IPS DF 19.7 (cell line): ENCODE measurements at places on chromosomes 2 and 18.
A peak's percentile ranks its signal among the peaks of the same experiment; 100 is the strongest.

DNA sequence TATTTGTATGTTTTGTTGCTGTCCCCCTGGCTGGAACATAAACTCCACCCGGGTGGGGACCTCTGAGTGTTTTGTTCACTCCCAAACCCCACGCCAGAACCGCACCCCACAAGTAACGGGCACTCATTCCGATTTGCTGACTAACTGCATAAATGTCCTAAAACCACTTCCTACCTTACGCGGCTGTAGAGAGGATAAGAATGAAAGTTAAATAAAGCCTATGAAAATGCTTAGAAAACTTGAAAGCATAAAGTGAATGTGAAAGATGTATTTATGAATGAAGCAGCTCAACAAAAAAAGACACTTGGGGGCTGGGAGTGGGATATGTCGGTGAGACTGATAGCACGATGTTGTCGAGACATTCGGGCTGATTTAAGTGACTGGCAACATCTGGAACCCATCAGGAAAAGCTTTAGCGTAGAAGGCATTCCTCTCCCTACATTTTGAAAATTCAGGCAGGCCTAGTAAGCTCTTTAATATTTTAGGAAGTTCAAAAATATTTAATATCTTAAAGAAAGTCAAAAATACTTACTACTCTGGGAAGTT, 206.7 kb downstream of the SH3RF3 start:
- no peak for DNase-seq

GRCh38 chr18:3230401-3231334, 10.9 kb upstream of the MYOM1 start:
- DNase-seq: peak; percentile 63

GRCh38 chr18:5414546-5414945, 119.0 kb upstream of the ZBTB14 start:
- DNase-seq: peak; percentile 7

DNA sequence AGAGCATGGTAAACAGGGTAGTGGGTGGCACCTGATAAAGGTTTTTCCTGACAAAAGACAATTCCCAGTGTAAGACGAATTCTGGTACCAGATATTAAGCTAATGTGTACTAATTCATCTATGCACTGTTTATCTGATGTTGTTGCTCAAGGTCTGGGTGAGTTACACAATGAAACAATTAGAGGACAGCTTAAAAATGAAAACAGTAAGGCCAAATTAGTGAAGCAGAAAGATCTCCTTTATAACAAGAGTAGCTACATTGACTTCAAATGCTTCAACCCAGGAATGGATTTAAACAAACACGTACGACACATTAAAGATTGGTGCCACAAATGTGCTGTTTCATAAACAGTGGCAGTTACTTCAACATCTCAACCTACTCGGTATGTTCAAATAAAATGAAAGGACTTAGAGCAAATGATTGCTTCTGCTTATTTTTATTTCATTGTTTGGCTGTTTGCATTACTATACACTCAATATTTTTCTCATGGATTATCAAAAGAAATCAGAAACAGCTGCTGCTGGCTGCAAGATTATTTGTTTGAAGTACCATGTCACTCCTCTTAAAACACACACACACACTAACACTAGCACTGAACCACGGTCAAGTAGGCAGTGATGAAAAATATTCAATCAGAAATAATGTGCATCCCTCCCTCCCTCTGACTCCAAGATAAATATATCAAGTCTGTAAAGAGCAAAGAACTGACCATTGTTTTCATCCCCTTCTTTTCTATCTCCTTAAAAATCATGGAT, 94.4 kb upstream of the RND3 start:
- DNase-seq: no peak

GRCh38 chr2:85551698-85552678, 9.3 kb downstream of the GGCX start:
- DNase-seq: no peak

- no peak for DNase-seq
Measured at GRCh38 chr2:9720352-9721093, 89.7 kb upstream of the YWHAQ start.

DNA sequence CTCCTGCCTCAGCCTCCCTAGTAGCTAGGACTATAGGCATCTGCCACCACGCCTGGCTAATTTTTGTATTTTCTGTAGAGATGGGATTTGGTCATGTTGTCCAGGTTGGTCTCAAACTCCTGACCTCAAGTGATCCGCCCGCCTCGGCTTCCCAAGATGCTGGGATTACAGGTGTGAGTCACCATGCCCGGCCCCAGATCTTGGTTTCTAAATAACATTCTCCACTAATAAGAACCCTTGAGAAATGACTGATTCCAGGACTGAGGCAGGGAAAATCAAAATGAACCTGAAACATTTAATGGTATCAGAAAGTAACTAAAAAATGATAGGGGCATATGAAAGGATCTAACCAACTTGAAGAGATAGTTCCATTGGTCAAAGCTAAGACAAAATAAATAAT, 34.0 kb downstream of the BMPR2 start:
- DNase-seq: no peak

DNA sequence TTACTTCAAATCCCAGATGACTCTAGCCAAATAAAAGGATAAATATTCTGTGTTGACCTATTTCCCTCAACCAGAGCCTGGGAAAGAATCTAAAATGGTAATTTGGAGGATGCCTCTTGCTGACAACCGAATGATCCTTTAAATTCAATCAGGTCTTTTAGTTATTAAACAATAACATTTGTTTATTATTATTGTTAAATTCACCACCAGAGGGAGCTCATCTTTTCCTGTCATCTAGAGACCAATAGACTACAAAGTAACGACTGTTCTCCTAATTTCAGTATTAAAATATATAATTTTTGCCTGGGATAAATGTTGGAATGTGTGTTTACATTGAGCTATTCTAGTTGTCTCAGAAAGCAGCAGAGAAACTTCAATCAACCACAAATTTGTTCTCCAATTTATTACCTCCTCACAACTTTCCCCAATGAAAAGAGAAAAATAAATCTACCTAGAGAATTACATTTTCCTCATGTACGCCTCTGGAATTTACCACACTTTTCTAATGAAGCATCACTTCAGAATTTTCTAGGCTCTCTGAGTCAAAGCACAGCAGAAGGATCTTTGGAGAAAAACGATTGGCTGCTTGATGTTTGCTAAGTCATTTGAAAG, 142.7 kb downstream of the SCG2 start:
- no peak for DNase-seq

- DNase-seq: no peak
Measured at GRCh38 chr2:101402630-101403029, 15.3 kb upstream of the CREG2 start.

GRCh38 chr2:192559587-192559986, 364.9 kb upstream of the TMEFF2 start:
- no peak for DNase-seq
